Right ventricle myocardium superior (tissue), 1 donor: ENCODE measurements at places on chromosomes 12 and 14. TPM values are rescaled to one million over a fixed set of nuclear protein-coding genes. Genes with fewer than 3 reads are reported as not detected.

MMP19 gene
- total RNA-seq: 3.4 TPM

EML1 gene
- total RNA-seq: 39.5 TPM

CEBPE gene
- total RNA-seq: not detected

IL22 gene
- total RNA-seq: not detected

TCL1A gene
- total RNA-seq: not detected

CDC42BPB gene
- total RNA-seq: 64.6 TPM

LIN7A gene
- total RNA-seq: 9.8 TPM

AICDA gene
- not detected for total RNA-seq

POTEG gene
- not detected for total RNA-seq

FOXN4 gene
- not detected for total RNA-seq

TAS2R8 gene
- not detected for total RNA-seq

AMN gene
- total RNA-seq: not detected

HSPA2 gene
- 14.1 TPM for total RNA-seq

WDHD1 gene
- total RNA-seq: 1.5 TPM

P2RX2 gene
- total RNA-seq: not detected

MAPK1IP1L gene
- total RNA-seq: 49.5 TPM

ZNF605 gene
- total RNA-seq: 11.1 TPM

SMIM41 gene
- 0.35 TPM for total RNA-seq

PTGER2 gene
- total RNA-seq: 0.65 TPM

RBP5 gene
- total RNA-seq: 0.46 TPM

TNFAIP2 gene
- 46.7 TPM for total RNA-seq

FAM186B gene
- total RNA-seq: 0.46 TPM

STXBP6 gene
- total RNA-seq: 39.8 TPM

NPFF gene
- not detected for total RNA-seq

PSME2 gene
- 88.8 TPM for total RNA-seq

RPL41 gene
- 1,888 TPM for total RNA-seq

RNU4-1 gene
- 3,793 TPM for total RNA-seq

RND1 gene
- 0.11 TPM for total RNA-seq

GPR137C gene
- 0.65 TPM for total RNA-seq

MLXIP gene
- total RNA-seq: 22.6 TPM

CCDC38 gene
- total RNA-seq: 0.08 TPM

LRP6 gene
- 22.8 TPM for total RNA-seq

HOXC9 gene
- total RNA-seq: not detected

AQP2 gene
- not detected for total RNA-seq

RFX4 gene
- total RNA-seq: not detected

B4GALNT1 gene
- total RNA-seq: 5.6 TPM

BMAL2 gene
- 1.1 TPM for total RNA-seq

MTERF2 gene
- 36.4 TPM for total RNA-seq

RBMS2 gene
- 25.0 TPM for total RNA-seq

SLC6A12 gene
- 0.86 TPM for total RNA-seq

SOS2 gene
- total RNA-seq: 29.5 TPM

HOXC12 gene
- total RNA-seq: not detected

FAM181A gene
- not detected for total RNA-seq

NID2 gene
- total RNA-seq: 39.5 TPM

SPIC gene
- not detected for total RNA-seq
